D341Med (cell line): ENCODE measurements at places on chromosomes 1 and 21.

DNA sequence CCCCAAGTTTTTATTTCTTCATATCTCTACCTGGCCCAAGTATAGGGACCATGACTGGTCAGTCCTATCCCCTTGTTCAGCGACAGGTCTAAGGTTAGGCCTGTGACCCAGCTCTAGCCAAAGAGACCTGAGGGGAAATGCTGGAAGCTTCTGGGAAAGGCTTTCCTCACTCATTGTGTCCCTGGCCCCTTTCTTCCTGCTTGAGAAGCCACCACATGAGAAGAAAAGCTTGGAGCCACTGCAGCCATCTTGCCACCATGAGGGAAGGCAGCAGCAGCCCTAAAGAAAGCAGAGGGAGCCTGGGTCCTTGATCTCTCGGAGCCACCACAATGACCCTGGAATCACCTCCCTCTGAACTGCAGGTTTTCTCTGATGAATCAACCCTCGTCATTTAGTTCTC lies 43.4 kb downstream of the ATF3 start:
- no peak for DNase-seq

- no peak for DNase-seq
These were observed 14.5 kb upstream of the RBM15 start for GRCh38 chr1:110324667-110325066.

DNA sequence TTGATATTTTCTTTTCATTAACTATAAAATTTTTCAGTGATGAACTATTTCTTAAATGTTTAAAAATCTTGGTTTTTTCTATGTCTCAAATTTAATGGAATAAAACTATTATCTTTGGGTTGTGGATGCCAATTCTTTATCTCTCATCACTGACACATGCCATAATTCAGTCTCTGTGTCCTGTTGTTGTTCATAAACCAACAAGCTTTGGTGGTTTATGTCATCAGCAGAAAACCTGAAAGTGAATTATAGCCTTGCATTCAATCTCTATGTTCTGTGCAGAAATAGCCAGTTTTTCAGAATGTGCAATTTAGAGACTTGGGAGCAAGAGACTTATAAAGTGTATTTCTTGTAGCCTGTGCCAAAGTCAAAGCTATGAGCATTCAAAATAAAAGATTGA lies 462.6 kb upstream of the ADGRL4 start:
- DNase-seq: no peak

- no peak for DNase-seq
These were observed 355.1 kb downstream of the NPHP4 start for GRCh38 chr1:5637171-5637570.

DNA sequence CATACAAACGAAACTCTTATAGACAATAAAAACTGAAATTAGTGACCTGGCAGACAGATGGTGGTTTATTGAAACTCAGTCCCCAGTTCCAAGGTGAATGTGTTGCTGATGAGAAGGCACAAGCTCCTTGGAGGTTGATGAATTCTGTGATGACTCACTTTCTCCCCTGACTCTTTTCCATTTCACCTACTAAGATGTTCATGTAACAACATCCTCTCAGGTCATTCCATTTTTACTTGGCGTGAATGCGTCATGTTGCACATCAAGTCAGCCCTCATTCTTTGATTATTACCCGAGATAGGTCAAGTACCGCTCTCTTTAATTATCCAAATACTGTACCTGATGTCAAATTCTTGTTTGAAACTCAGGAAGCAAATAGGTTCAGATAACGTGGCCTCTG lies 10.1 kb upstream of the IL10RB start:
- DNase-seq: no peak

DNA sequence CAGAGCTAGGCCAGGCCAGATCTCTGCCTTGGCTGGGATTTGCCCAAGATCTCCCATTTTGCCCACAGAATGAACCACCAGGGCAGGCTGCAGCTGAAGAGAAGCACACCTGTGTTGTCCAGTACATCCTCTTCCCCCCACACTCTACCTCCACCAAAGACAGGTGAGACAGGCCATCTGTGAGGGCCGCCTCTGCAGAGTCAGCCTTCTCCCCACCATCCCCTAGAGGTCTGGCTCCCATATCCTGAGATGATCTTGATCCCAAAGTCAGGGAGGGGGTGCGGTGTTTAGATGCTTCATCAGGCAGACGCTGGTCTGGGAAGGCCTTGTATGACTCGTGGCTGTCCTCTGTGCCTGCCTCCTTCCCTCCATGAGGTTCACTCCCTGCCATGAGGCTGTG lies 28.7 kb downstream of the HYI start:
- no peak for DNase-seq

GRCh38 chr1:228487336-228488124 lies at the start of gene RNF187:
Gene RNF187, plus strand, starts transcription at chr1:228487382.
- peak; percentile 87 for DNase-seq

DNA sequence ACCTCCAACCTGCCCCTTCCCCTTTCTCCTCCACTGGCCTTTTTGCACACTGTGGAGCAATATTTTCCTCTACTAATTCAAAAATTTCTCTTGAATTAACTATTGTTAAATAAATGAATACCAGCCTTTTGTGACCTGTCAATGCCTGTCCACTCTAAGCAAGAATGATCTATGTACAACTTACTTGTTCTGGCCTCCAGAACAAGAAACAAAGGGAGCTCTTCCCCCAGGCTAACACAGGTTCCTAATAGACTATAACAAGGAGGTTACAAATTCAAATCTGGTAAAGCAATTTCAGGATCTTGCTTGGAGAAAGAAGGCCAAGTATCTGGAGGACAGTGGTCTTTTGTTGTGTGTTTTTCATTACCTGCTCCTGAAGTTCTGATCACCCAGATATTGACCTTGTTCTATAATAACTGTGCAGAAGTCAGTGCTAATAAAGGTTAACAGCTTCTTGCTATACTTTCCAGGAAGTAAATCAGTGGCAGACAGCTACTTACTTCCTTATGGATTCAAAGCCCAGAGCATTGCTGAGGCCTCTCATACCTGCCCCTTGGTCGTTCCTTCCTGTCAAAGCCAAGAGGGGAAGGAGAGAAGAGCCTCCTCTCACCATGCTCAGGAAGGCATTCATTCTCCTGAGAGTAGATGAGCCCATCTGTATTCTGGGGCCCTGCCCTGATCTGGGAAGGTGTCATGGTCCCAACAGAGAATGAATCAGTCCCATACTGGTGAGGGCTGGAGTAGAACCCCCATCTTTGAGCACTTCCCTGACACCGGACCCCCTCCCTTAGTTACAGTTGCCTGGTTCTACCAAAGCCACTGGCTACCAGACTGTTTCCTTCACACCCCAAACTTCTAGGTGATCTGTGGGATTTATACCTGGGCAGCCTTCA lies 56.8 kb downstream of the DESI2 start:
- no peak for DNase-seq

DNA sequence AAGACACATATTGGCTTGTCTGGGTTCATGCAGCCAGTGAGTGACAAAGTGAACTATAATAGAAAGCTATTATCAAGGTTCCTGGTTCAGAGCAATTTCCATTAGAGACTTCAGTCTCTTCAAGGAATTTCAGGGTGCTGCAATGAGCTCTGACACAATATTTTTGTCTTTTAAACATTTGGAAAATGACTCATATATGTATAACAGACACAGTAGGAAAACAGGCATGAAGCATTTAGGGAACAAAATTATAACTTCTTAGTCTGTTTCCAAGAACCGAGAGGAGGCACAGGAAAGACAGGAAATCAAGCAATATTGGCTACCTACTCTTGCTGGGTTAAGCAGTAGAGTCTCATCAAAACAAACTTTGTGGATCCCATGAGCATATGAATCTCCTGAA lies 170.4 kb downstream of the PTPRC start:
- DNase-seq: no peak

- no peak for DNase-seq
These were observed 3.0 kb downstream of the LDLRAD2 start for GRCh38 chr1:21814981-21815582.

DNA sequence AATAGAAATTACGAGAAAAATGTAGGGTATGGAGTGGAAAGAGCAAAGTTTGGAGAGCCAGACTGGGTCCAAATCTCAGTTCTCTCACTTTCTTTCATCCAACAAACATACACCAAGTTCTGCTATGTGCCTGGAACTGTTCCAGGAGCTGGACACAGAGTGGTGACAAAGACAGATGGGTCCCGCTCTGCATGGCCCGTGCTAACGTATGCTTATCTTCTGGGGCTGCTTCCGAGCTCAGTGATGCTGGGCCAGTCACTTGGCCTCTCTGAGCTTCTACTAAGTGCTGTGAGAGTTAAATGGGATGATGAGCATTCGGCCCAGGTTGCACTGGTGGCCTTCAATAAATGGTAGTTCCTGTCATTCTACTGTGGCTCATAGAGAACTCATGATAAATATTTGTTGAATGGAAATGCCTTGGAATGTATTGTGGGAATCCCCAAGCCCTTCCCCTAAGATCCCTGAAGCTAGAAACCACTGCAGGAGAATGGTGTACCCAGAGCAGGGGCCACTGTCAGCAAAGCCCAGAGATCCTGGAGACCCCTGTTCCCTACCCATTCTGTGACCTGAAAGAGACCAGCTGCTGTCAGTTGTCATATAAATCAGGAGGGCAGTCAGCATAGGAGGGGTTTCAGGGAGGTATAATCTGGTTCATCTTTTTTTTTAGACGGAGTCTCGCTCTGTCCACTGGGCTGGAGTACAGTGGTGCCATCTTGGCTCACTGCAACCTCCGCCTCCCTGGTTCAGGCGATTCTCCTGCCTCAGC lies 3.8 kb downstream of the LEMD1 start:
- DNase-seq: no peak

DNA sequence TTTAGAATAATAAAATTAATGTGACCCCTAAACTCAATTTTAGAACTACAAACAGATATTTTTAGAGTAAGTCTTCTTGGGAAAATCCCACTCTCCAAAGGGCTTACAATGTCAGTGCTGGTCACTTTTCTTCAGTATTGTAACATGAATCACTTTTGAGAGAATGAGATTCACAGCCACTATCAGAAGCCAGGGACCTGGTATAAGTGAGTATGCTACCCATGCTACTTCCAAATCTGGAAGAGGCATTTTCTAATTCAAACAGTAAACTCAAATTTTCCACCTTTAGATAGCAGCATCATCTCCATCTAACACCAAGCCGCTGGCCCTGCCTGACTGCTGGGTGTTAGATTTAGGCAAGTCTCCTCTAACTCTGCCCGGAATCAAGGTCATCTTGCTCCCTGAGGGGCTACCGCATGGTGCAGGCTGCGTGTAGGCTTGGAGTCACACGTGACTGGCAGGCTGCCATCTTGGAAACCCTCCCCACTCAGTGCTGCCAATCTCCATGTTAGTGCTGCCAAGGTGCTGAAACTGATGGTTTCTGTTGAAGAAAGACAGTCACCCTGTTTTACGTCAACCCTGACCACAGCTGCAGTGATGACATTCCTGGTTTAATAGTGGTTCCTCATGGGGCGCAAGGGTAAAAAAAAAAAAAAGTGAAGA lies 882.9 kb upstream of the B3GALT2 start:
- no peak for DNase-seq

- no peak for DNase-seq
These were observed 100.8 kb upstream of the SLC45A1 start for GRCh38 chr1:8217011-8217711.

DNA sequence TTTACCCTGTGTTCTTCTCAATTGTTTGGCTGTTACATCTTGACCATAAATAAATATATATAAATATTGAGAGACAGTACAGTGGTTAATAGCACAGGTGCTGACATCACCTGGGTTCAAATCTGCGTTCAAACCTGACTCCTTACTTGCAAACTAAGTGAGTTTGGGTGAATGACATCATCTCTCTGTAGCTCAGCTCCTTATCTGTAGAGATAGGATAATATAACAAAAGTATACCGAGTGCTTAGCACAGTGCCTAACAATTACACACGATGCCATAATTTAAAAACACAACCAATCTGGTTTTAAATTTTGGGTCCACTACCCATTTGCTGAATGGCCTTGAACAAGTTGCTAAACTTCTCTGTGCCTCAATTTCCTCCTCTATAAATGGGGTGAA lies 86.6 kb downstream of the RRAGC start:
- DNase-seq: no peak

DNA sequence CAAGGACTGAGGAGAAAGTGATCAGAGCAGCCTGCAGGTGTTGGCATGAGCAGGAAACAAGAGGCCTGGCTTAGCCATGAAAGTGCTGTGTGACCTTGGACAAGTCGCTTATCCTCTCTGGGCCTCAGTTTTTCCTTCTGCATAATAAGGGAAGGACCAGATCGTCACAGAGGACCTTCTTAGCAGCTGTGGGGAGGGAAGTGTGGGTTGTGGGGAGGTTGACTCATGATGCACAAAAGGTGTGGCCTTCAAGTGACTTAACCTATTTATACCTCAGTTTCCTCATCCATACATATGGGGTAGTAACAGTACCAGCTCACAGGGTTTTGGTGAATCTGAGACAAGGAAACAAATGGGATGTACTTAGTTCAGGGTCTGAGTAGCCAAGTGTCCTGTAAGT lies 658.8 kb downstream of the MATN1 start:
- DNase-seq: no peak

DNA sequence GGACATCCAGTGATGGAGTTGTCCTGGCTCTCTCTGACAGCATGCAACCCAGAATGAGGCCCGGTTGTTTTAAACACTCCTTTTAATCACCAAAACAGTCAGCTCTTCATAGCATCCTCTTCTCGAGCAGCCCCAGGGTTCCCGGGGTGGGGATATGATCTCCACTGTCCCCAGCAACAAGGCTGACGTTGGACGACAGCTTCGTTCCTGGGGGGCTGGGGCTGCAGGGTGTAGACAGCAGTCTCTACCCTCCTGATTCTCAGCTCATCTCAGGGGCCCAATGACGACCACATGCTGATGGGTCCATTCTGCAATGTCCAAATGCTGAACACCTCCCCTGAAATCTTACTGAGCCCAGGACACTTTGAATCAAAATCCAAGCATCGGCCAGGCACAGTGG lies 27.0 kb downstream of the TRIM11 start:
- DNase-seq: no peak

DNA sequence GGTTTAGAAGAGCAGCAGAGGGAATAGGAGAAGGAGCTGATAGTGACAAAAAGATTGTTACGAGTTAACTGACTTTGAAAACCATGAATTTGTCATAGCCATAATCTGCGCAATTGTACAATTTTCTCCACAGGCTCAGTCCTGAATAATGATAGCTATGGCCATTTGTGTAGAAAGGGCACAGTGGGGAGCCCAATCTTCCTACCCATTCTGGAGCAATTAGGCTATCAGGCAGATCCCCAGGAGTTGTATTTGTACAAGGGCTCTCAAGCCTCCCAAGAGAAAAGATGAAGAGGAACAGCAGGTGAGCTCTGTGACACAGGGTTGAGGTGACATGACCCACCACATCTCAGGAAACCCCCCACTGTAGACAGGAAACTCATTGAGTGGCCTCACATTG lies 42.1 kb upstream of the SAMD13 start:
- no peak for DNase-seq

- DNase-seq: no peak
These were observed 21.6 kb downstream of the GLMN start for GRCh38 chr1:92277105-92277723.

GRCh38 chr1:113282893-113283285 lies 107.4 kb upstream of the MAGI3 start:
- DNase-seq: no peak

- no peak for DNase-seq
These were observed 13.8 kb upstream of the KDM4A start for GRCh38 chr1:43636006-43636641.

- no peak for DNase-seq
These were observed 10.6 kb downstream of the RGSL1 start for GRCh38 chr1:182460550-182460951.

- no peak for DNase-seq
These were observed 23.9 kb upstream of the LPAR3 start for GRCh38 chr1:84916897-84917296.

GRCh38 chr1:156590326-156591180 lies 1.0 kb upstream of the NAXE start:
- no peak for DNase-seq
